Common myeloid progenitor, CD34-positive (primary cell): ENCODE measurements at places on chromosomes 4 and X.

DNA sequence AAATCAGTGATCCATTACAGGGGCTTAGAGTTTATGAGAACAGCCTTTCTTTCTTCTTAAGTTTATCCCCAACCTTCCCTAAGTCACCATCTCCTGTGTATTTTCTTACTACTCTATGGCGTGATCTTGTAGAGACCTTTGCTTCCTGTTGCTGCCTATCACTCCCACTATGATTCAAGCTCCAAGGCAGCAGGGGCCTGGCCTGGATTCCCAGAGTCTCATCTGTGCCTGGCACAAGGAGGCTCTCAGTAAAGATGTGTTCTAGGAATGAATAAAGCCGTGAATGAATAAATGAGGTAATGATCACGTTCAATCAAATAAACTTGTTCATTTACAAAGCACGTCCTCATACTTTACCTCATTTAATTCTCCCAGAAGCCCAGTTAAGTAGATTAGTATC, 45.4 kb downstream of the CC2D2A start:
- H3K27ac ChIP-seq, result no peak overlapping the region
- no peak overlapping the region for H3K4me3 ChIP-seq
- no peak for DNase-seq
- no peaks in the 10 kb centered on the region for H3K4me1 ChIP-seq
- no peaks in the 10 kb centered on the region for H3K27me3 ChIP-seq
- no peaks in the 10 kb centered on the region for H3K36me3 ChIP-seq

- DNase-seq, result no peak
- H3K27me3 ChIP-seq, result no peaks in the 10 kb centered on the region
- no peak overlapping the region for H3K27ac ChIP-seq
- no peak overlapping the region for H3K4me3 ChIP-seq
- no peaks in the 10 kb centered on the region for H3K36me3 ChIP-seq
Observed at GRCh38 chr4:167452922-167453430, 218.7 kb upstream of the SPOCK3 start.

- H3K27ac ChIP-seq, result no peak overlapping the region
- peaks cover 17% of the 10 kb centered on the region for H3K27me3 ChIP-seq
- DNase-seq, result peak; percentile 61
Observed at GRCh38 chr4:174120446-174121295, 162.8 kb downstream of the FBXO8 start.

- peaks cover 3% of the 10 kb centered on the region for H3K4me1 ChIP-seq
- no peak for DNase-seq
- H3K36me3 ChIP-seq, result no peaks in the 10 kb centered on the region
- no peak overlapping the region for H3K4me3 ChIP-seq
- H3K27me3 ChIP-seq, result no peaks in the 10 kb centered on the region
Observed at GRCh38 chrX:54994668-54995351, 822 bp upstream of the PFKFB1 start.

GRCh38 chrX:65574356-65574755, 39.8 kb upstream of the LAS1L start:
- H3K36me3 ChIP-seq, result no peaks in the 10 kb centered on the region
- H3K27me3 ChIP-seq, result no peaks in the 10 kb centered on the region
- no peak for DNase-seq
- H3K4me3 ChIP-seq, result no peak overlapping the region
- no peak overlapping the region for H3K27ac ChIP-seq

DNA sequence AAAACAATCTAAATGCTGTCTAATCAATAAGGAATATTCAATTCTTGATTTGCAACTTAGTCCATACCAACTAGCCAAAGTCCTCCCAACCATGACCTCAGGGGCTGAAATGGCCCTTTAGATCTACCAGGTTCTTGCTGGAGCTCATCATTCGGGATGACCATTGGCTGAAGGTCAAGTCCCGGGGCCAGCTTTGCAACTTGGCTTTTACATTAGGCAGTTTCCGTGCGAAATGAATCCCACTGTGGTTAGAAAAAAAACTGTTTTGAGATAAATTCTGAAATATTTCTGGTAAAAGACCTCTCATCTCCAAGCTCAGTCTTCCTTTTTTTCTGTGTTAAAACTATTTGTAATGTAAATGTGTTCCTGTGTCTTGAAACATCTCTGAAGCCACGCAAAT, 178.6 kb downstream of the TENM3 start:
- H3K36me3 ChIP-seq, result no peaks in the 10 kb centered on the region
- no peak for DNase-seq
- no peaks in the 10 kb centered on the region for H3K4me1 ChIP-seq
- H3K27ac ChIP-seq, result no peak overlapping the region

- no peaks in the 10 kb centered on the region for H3K27me3 ChIP-seq
- peaks cover 7% of the 10 kb centered on the region for H3K4me1 ChIP-seq
- H3K4me3 ChIP-seq, result peak overlapping the region; percentile 63
- H3K27ac ChIP-seq, result no peak overlapping the region
Observed at GRCh38 chrX:47523713-47524166, 37.3 kb upstream of the ARAF start.

DNA sequence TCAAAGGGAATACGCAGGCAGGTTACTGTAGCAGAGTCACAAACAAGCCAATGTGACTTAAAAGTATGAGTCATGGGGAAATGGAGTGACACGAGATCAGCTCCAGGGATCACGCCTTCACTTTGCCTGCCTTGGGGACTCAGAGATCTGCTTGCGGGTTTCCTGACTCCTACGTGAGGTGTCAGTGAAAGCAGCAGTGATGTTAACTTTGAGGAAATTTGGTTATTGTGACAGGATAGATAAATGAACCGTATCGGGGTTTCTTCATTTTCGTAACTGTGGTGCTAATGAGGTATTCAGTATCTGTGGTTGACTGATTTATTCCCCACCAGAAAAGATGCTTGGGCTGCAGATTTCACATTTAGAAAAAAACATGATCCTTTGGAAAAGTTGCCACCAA, 383.3 kb upstream of the ZFP42 start:
- DNase-seq, result no peak
- no peaks in the 10 kb centered on the region for H3K36me3 ChIP-seq
- H3K27ac ChIP-seq, result no peak overlapping the region
- H3K4me1 ChIP-seq, result no peaks in the 10 kb centered on the region

GRCh38 chr4:78553529-78554060, 2.0 kb downstream of the ANXA3 start:
- peaks cover 21% of the 10 kb centered on the region for H3K4me1 ChIP-seq
- no peak for DNase-seq
- no peak overlapping the region for H3K27ac ChIP-seq

DNA sequence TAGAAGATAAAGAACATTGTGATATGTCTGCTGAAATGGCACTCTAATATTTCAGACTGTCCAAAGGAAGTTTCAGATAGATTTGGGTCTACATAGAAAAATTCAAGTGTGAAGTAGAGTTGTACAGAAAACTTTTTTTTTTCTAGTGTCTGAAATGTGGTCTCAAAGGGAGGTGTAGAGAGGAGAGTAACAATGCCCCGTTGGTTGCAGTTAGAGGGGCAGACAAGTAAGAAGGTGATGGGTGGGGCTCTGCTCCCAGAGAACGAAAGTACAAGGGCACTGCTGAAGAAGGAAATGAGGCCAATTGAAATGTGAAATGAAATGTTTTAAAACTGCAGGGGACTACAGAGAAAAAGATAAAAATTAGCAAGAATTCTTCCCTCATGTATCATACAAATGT, 177.8 kb downstream of the BANK1 start:
- H3K27me3 ChIP-seq, result no peaks in the 10 kb centered on the region
- H3K27ac ChIP-seq, result no peak overlapping the region
- H3K4me3 ChIP-seq, result no peak overlapping the region
- no peaks in the 10 kb centered on the region for H3K4me1 ChIP-seq

GRCh38 chr4:69099910-69100309, 3.6 kb downstream of the UGT2B7 start:
- H3K36me3 ChIP-seq, result no peaks in the 10 kb centered on the region
- H3K4me3 ChIP-seq, result no peak overlapping the region
- no peak for DNase-seq
- no peaks in the 10 kb centered on the region for H3K27me3 ChIP-seq

DNA sequence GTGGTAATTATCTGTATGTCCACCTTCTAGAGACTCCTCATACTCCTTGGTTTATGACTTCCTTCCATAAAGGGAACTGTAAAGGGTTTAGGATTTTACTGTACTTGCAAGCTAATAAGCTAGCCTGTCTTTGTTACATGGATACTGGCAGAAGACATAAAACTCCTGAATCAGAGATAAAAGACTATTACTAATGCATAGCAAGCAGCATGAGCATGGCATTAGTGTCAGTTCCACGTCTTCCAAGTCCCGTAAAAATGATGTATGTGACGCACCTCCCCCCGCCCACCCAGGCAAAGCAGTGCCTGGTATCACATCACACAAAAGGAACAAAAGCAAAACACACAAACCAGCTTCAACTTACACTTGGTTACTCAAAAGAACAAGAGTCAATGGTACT, 71.0 kb downstream of the SLC10A6 start:
- H3K36me3 ChIP-seq, result no peaks in the 10 kb centered on the region
- no peaks in the 10 kb centered on the region for H3K27me3 ChIP-seq
- no peak overlapping the region for H3K27ac ChIP-seq
- DNase-seq, result no peak

GRCh38 chr4:20367446-20367845, 115.7 kb downstream of the SLIT2 start:
- no peaks in the 10 kb centered on the region for H3K36me3 ChIP-seq
- no peak overlapping the region for H3K4me3 ChIP-seq
- DNase-seq, result no peak
- no peaks in the 10 kb centered on the region for H3K27me3 ChIP-seq

DNA sequence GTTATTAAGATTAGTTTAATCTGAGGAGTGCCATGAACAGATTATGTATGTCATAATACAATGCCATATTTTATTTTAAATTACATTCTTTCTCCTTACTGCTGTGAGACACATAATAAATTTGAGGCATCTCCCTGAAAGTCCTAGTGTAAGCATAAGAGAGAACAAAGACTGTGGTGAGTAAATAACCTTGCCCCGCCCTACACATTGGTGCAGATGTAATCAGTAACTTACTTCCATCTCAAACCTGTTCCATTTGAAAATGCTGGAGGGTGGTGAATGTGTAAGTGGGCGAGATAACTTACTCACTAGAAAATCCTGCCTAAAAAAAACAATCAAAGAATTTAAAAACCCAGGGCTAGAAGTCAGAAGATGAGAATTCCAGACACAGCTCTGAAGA, 338.1 kb upstream of the SLIT2 start:
- H3K27ac ChIP-seq, result no peak overlapping the region
- H3K4me1 ChIP-seq, result no peaks in the 10 kb centered on the region
- no peaks in the 10 kb centered on the region for H3K36me3 ChIP-seq
- no peak for DNase-seq

- H3K27me3 ChIP-seq, result no peaks in the 10 kb centered on the region
- H3K4me3 ChIP-seq, result no peak overlapping the region
- no peak overlapping the region for H3K27ac ChIP-seq
Observed at GRCh38 chr4:4499438-4500123, 42.3 kb downstream of the STX18 start.

GRCh38 chr4:95531141-95531540, 17.6 kb downstream of the UNC5C start:
- H3K4me1 ChIP-seq, result no peaks in the 10 kb centered on the region
- H3K27me3 ChIP-seq, result no peaks in the 10 kb centered on the region
- peak; percentile 56 for DNase-seq
- H3K27ac ChIP-seq, result no peak overlapping the region
- H3K36me3 ChIP-seq, result no peaks in the 10 kb centered on the region
- no peak overlapping the region for H3K4me3 ChIP-seq

- H3K36me3 ChIP-seq, result peaks cover 5% of the 10 kb centered on the region
- DNase-seq, result peak; percentile 78
Observed at GRCh38 chrX:15336023-15336413, 695 bp upstream of the PIGA start.

GRCh38 chrX:153703036-153703370, 15.3 kb downstream of the SLC6A8 start:
- H3K4me1 ChIP-seq, result no peaks in the 10 kb centered on the region
- no peak overlapping the region for H3K4me3 ChIP-seq
- no peak overlapping the region for H3K27ac ChIP-seq
- DNase-seq, result no peak

GRCh38 chr4:132344924-132345828, 803.9 kb upstream of the PCDH10 start:
- no peak for DNase-seq
- H3K4me3 ChIP-seq, result no peak overlapping the region
- no peaks in the 10 kb centered on the region for H3K27me3 ChIP-seq
- H3K4me1 ChIP-seq, result no peaks in the 10 kb centered on the region
- no peaks in the 10 kb centered on the region for H3K36me3 ChIP-seq
- H3K27ac ChIP-seq, result no peak overlapping the region

GRCh38 chr4:72558655-72559054, 10.4 kb downstream of the ADAMTS3 start:
- no peak overlapping the region for H3K27ac ChIP-seq
- no peaks in the 10 kb centered on the region for H3K36me3 ChIP-seq
- no peak for DNase-seq
- H3K4me3 ChIP-seq, result no peak overlapping the region
- no peaks in the 10 kb centered on the region for H3K27me3 ChIP-seq
- H3K4me1 ChIP-seq, result no peaks in the 10 kb centered on the region

- H3K4me3 ChIP-seq, result no peak overlapping the region
- no peaks in the 10 kb centered on the region for H3K4me1 ChIP-seq
- DNase-seq, result no peak
- H3K36me3 ChIP-seq, result no peaks in the 10 kb centered on the region
- peaks cover 3% of the 10 kb centered on the region for H3K27me3 ChIP-seq
Observed at GRCh38 chr4:121720109-121720508, 23.3 kb upstream of the ANXA5 start.

DNA sequence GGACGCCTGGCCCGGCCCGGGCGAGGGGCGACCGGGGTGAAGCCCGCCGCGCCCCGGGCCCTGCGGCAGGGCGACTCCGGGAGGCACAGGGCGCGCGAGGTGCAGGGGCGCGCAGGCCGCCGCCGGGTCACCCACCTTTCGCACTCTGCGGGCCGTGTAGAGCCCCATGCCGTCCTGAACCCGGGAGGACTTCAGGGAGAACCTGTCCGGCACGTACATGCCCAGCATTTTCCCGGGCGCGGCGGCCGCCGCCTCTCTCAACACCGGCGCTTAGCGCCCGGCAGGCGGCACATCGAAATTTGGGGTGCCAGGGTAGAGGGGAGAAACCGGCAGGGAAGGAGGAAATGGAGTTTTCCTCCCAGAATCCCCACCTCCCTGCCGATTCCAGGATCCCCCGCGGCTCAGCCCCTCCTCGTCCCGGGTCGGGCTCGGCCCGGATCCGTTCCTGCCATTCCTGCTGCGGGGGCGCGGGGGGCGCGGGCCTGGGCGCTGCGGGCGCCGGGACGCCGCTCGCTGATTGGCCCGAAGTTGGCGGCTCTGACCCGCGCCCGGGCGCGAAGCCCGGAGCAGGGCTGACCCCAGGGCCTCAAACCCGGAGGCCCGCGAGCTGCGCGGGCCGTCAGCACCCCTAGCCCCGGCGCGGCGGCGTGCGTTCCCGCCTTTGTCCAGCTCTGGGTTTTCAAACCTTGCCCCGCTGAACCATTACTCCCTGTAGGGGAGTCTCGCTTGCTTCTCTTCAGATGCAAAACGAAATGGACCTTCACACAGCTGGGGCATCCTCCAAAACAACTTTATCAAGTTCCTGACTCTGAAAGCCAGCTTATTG, at the start of gene PRDM5:
Gene PRDM5 (minus strand): TSS at position 346 of the 826 bp plus-strand sequence. CDS start 118 bp downstream, at position 228.
- peaks cover 21% of the 10 kb centered on the region for H3K4me1 ChIP-seq
- peak; percentile 70 for DNase-seq
- H3K27me3 ChIP-seq, result peaks cover 6% of the 10 kb centered on the region
- H3K36me3 ChIP-seq, result no peaks in the 10 kb centered on the region
- no peak within 1 kb of the TSS for H3K27ac ChIP-seq
